Foreskin melanocyte (primary cell): ENCODE measurements at places on chromosomes 16 and 17.

- no peak for DNase-seq
These were observed 6.8 kb downstream of the FSCN2 start for GRCh38 chr17:81535007-81535328.

DNA sequence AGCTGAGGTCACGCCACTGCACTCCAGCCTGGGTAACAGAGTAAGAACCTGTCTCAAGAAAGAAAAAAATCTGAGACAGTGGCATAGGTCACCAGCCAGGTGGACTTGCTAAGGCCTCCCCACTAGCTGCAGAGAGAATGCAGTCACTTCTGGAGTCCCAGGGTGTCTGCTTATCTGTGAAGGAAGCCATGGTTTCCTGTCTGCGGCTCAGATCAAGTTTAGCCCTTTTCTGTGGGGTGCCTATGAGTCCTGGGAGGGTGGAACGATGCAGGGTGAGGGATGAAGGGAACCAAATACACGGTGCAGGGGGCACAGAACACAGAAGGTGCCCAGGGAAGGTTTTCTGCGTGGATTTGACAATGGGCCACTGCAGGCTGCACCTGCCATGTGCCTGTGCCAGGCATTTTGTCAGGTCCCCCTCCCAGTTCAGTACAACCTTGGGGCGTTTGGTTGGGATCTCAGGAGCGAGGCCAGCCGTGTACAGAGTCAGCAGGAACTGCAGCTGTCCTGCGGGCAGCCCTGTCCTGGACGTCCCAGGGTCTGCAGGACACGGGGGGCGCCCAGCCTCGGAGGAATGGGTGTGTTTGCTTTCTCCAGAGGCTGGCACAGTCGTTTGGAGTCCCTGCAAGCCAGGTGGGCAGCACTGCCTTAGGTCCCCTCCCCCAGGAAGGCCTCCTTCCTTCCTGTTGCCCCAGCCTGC lies 41.8 kb downstream of the RAB11FIP4 start:
- DNase-seq: no peak

DNA sequence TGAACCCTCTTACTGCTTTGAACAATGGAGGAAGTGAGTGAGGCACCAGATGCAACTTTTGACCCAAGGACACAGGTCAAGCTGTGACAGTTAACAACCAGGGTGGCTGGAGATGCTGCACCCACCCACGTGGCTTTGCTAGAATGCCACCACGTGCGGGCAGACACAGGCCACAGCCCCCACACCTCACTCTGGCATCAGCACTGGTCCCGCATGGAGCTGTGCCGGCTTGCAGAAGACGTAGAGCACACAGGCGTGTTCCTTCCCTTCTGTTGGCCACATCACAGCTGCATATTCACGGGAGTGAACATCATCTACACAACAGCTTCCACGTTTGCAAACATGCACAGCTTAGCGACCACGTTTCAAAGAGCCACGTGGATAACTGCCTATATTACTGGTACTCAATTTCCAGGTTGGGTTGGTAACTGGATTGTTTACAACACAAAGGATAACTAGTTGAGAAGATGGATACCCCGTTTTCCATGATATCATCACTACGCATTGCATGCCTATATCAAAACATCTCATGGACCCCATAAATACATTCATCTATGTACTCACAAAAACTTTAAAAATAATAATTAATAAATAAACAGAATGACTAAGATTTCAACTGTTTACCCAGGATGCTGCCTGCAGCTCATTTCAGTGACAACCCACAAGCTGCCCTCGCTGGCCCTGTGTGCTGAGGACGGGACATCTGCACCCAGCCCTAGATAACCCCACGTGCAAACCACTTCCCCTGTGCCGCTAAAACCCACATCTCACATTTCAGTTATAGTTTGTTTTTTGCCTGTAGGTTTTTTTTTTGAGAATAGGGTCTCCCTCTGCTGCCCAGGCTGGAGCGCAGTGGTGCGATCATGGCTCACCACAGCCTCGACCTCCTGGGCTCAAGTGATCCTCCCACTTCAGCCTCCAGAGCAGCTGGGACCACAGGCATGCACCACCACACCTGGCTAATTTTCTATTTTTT lies 132.0 kb downstream of the ANKRD11 start:
- no peak for DNase-seq

DNA sequence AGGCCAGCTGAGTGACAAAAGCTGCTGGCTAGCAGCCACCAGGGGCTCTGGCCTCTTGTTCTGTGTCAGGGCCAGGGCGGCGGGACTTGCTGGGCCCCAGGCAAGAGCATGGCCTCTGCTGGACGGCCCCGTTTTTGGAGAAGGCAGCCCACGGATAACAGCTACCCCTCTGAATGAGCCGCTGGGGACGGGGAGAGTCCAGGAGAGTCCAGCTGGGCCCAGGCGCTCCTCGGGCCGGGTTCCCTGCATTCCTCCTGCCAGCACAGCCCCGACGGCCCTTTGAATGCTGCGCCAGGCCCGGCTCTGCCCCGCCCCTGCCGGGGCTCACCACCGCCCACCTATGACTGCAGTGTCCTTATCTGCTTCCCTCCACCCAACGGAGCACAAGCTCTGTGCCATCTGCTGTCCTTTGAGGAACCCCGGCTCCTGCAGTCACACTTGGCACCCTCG lies 33.4 kb downstream of the SLC7A5 start:
- DNase-seq: no peak

- no peak for DNase-seq
These were observed 2.3 kb upstream of the P2RX1 start for GRCh38 chr17:3918372-3919122.

- no peak for DNase-seq
These were observed 2.9 kb upstream of the KCNH6 start for GRCh38 chr17:63519972-63520882.

DNA sequence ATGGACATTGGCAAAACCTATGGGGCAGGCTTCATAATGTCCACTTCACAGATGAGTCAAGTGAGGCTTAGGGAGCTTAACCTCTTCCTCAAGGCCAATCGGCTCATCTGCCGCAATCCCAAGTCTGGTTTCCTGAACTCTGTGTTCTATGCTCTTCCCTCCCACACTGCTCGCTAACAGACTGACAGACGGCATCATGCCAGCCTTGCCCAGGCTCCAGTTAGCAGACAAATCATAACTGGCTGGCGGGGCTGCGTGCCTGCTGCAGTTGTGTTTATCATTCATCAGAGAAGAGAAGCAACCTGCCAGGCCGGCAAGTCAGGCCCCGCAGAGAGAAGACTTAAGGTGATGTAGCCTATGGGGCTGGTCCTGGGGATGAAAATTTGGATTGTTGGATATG lies 216.2 kb upstream of the ASIC2 start:
- no peak for DNase-seq

- no peak for DNase-seq
These were observed 139.3 kb downstream of the ANKFN1 start for GRCh38 chr17:56292578-56292977.

- no peak for DNase-seq
These were observed 26.6 kb downstream of the GSE1 start for GRCh38 chr16:85639529-85640253.

DNA sequence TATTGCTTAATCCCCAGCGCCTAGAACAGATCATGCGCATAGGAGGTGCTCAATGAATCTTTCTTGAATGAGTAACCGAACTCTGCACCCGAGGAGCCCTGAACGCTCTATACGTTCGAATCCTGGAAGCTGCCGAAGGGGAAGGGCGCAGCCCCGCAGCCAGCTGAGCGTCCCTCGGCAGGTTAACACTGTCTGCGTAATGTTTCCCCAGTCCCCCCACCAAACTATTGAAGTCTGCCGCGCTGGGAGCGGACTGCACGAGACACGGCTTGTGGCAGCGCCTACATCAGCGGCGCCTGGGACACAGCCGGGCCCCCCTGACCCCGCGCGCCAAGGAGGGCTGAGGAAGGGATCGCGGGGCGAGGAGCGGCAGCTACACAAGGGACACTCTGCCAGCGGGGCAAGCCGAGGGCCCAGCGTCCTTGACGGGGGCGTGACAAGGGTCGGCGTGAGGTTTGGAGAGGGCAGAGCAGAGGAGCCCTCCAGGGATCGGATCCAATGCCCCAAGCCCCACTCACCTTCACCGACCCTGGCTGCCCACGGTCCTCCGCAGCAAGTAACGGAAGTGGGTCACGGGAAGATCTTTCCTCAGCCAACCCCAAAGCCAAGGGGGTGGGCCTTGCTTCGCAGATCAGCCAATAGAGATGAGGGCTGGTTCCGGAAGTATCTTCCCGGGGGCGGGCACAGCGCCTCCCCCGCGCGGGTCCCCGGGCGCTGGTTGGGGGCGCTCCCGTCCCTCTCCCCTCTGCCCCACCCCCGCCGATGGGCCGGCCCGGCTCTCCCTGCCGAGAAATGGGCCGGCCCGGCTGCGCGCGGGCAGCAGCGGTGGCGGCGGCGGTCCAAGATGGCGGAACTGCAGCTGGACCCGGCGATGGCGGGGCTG lies at the start of the genes ATP5PD and KCTD2:
TSS of gene ATP5PD (minus strand) at position 563 of the 883 bp plus-strand sequence. CDS start 4,319 bp downstream, outside the sequence.
TSS of gene KCTD2 (plus strand) at position 819 of the 883 bp plus-strand sequence. CDS start at position 845, 26 bp downstream.
- DNase-seq: peak; percentile 95

DNA sequence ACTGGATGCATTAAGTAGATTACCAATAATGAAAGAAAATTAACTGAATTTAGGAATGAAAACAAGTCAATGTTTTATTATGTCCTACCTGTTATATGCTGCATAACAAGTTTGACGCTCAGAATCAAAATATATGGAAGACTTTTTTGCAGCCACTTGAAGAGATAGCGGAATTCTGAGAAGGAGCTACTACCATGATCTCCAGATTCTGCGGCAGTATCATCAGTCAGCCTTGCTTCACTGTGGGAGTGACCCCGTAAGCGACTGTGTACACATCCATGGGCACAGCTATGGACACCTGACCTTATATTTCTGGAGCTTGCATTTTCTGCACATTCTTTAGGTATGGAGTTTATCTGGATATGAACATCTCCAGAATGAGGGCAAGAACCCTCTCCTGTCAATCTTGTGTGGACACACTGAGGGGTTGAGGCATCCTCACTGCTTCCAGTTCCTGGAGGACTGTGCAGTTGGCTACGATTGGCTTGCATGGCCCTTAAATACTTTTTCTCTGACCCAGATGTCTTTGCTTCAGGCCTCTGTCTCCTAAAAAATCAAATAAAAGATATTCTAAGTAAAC lies 1.7 kb downstream of the RNFT1 start:
- DNase-seq: no peak

DNA sequence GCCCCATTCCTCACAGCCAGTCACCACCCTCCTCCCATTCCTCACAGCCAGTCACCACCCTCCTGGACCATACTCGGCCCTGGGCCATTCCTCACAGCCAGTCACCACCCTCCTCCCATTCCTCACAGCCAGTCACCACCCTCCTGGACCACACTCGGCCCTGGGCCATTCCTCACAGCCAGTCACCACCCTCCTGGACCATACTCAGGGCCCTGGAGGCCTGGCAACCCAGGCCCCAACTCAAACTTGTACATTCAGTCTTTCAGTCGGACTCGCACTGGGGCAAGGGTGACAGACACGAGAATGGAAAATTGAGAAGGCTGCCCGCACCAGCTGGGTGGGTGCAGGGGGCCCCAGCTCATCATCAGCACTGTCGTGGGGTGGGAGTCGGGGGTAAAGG lies 30.4 kb upstream of the FOXK2 start:
- DNase-seq: no peak

GRCh38 chr17:40412880-40413279 lies 4.8 kb downstream of the TOP2A start:
- DNase-seq: no peak

DNA sequence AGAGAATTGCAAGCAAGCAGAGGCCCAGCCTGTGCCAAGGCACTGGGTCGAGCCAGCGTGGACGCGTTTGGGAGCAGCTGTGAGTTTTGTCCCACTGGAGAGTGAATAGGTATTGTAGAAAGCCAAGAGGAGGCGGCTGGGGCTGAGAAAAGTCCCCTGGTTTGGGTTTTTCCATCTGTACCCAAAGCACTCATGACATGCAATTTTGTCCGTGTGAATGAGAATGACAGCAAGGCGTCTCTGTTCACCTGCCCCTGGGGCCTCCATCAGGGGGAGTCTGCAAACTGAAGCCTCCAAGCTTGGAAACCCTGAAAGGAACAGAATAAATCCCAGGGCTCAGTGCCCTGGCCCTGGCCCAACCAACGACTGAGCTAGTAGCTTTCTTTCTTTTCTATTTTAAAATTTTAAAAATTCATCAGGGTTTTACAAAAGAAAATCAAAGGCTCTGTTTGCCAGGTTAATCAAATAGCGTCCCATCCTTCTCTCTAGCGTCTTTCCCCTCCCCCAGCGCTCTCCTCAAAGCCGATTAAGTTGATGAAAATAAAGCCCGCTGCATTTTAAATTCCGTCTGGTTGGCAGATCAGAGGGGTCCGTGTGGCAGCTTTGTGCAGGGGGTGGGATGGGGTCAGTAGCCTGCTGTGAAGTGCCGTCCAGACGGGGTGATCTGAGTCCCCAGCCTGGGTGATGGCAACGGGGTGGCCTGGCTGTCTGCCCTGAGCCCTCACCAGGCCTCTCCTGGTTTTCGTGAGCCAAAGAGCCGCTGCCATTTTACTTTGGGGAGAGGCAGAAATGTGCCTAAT lies 171.0 kb downstream of the KATNIP start:
- no peak for DNase-seq

DNA sequence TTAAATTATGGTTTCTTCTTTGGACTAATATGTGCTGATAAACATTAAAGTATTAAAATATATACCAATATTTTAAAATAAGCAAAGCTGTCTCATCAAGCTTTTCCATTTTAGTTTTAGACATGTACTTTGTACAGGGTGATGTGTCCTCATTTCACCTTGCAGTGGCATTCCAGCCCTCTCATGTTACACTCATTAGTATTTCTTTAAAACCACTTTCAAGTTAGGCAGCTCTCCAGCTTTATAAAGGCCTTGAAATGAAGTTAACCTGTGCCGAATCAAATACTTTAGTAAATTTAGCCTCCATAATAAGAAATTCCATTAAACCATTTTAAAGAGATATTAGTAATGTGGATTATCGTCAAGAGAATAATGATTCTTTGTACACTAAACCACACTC lies 107.6 kb upstream of the HLF start:
- no peak for DNase-seq

GRCh38 chr17:69060822-69061221 lies at the start of gene ABCA9:
Gene ABCA9 (minus strand): TSS chr17:69060927. CDS start chr17:69051126, 9,801 bp downstream.
- peak; percentile 69 for DNase-seq

GRCh38 chr16:30802936-30803335 lies 15.9 kb upstream of the ZNF629 start:
- DNase-seq: no peak

DNA sequence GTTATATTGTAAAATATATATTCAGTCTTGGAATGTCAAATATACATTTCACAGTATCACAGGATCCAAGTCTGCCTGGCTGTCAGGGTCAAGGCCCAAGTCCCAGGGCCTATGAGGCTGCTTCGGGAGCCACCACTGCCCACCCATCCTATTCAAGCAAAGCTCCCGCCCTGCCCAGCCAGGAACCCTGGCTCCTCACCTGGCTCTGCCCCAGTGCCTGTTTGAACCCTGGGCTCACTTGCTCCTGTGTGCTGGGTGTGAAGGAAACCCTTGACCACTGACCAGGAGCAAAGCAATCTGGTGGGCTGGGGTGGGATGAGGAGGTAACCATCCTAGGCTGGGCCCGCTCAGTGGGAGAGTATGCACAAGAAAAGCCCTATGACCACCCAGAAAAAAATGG lies 27.0 kb downstream of the ITGAE start:
- no peak for DNase-seq

GRCh38 chr17:73855720-73856333 lies 211.6 kb upstream of the SDK2 start:
- no peak for DNase-seq
